Naive thymus-derived CD8-positive, alpha-beta T cell (primary cell): ENCODE measurements at places on chromosomes 1 and 21.

- DNase-seq = no peak
These were observed 177.4 kb downstream of the LBR start for GRCh38 chr1:225250432-225250831.

- no peak for DNase-seq
These were observed 29.8 kb upstream of the HHAT start for GRCh38 chr1:210298936-210299335.

DNA sequence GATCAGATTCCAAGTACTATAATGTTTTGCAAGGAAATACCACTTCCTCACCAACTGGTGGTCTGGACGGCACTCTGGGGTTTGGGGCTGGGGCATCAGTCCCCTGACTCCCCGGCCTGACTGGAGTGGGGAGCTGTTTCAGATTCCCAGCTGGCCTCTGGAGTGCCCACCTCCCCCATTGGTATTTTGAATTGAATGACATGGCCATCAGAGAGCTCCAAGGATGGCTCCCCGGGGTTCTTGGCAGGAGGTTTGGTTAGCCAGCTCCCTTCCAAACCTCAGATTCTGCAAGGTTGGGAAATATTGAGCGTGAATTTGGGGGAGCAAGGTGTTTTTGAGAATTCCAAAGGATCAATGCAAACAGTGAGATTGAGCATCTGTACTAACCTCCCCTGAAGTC, 2.2 kb upstream of the INAVA start:
- DNase-seq = no peak

- DNase-seq = no peak
These were observed 112.3 kb downstream of the DDX20 start for GRCh38 chr1:111867868-111868440.

GRCh38 chr1:9942399-9942938, 722 bp downstream of the LZIC start:
- no peak for DNase-seq

DNA sequence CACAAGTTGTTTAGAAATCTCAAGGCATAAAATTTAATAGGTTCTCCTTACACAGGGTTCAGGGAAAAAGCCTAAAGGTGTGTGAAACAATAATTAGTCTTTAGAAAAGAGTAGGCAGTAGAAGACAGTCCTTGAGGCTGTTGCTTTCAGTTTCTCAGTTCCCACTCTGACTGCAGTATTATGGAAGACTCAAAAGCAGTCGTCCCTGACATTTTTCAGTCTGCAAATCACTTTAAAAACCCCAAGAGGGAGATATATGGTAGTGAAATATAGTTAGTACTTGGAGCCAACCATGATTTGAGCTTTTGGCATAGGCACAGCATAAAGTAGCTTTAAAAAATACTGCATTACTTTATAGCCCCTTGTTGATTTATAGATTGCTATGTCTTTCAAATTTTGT, 299.7 kb downstream of the OLFM3 start:
- DNase-seq = no peak

DNA sequence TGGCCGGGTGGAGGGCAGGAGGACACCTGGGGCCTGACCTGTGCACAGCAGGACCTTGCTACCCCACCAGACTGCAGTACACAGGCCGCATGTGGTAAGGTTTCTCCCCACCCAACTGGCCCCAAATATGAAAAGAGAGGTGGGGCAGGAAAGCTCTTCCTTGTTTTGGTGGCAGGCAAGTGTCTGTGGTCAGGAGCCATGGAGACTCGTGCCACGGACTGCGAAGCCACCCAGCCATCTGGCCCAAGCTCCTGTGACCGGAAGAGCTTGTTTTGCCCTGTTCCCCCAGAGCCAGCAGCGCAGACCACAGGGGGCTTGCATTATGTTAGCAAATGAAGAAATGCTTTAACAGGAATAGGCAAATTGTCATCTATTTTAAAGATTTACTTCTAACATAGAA, 54.9 kb downstream of the OLIG1 start:
- DNase-seq = no peak

GRCh38 chr1:156616463-156616862, 2.8 kb upstream of the HAPLN2 start:
- DNase-seq = no peak

DNA sequence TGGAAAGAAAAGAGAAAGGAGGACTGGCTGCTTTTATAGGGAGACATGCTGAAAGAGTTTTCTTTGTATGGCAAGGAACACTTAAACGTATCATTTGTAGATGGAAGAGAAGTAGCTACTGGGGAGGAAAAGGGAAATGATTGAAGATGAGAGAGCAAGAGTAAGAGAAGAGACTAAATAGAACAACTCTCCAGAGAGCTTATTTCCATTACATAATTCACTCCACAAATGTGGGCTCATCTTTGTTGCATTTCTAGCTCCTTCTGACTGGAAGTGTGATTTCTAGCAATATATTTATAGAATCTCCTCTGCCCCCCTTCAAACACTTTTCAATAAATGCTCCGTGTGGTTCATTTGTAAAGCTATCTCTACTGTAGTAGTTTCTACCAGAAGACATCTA, 71.0 kb downstream of the ST6GALNAC5 start:
- DNase-seq = no peak

DNA sequence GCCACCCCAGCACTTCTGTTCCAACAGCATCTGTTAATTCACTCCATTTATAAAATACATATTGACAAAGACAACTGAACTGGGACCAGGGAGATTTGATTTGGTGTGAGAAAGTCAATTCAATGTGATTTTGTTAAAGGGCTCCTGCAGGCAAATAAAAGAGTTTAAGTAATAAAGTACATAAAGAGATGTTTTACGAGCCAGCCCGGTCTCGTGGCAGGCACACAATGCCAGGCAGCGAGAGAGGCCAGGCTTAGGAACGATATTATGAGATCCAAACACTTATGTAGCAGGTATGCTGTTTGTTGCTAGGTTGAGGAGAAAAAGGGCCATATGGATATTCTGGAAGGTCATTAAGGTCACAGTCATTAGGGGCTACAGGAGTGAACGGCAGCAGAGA, 227.1 kb downstream of the KCTD3 start:
- DNase-seq = no peak

GRCh38 chr1:84870591-84870990, 22.4 kb downstream of the LPAR3 start:
- DNase-seq = no peak

DNA sequence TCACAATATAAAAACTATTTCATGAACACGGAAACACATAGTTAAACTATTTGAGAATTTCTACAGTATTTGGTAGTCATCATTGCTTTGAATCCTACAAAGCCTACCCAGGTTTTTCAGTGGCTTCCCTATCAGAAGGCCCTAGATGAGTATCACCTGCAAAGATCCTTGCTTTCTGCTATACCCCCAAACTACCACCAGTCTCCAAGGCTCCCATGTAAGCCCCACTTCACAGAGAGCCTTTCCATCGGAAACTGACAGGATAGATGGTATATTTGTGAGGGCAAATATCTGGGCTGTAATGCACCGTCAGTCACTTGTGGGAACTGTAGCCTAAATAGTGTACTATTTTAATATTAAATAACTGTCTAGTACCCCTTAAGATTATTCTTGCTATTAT, 674.3 kb downstream of the BRINP3 start:
- no peak for DNase-seq

- no peak for DNase-seq
These were observed 440.9 kb upstream of the ZRANB2 start for GRCh38 chr1:71521655-71522264.

GRCh38 chr1:201894343-201895119, 5.8 kb downstream of the SHISA4 start:
- no peak for DNase-seq

GRCh38 chr21:44444286-44444931, 10.9 kb upstream of the LRRC3 start:
- no peak for DNase-seq
